ENCODE measurements at places on chromosomes 4 and X.

DNA sequence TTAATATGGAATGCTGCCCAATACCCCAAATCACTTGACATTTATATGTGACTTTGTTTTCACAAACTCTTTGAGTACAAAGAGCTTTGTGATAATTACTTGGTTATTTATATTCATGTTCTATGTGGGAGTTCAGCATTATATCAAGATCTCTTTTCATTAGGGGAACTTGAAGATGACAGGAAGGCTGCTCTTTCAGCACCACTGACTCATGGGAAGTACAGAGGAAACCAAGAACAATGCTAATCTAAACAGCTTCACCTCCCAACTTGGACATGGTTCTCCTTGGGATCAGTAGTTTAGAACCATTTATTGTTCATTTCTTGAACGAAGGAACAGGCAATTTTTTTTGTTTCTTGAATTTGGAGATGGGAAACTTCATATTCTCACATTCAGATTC, 184.0 kb upstream of the AFF2 start:
- DNase-seq: no peak

DNA sequence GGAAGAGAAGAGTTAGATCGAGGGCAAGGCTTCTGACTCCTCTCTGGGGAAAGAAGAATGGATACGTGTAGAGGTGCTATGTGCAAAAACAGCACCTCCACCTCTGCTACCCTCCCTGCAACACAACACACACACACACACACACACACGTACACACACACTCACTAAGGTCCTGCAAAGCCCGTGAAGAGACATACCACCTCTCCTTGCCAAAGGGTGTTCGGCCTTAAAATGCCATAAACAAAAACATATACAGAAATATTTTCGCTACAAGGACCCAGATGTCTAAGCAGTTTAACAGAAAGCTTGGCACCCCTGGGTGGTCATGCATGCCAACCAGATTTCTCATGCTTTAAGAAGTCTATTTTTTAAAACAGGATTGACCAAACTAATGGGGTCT, 1.5 kb downstream of the TIFA start:
- DNase-seq: no peak

- no peak for DNase-seq
Measured at GRCh38 chr4:5809216-5809776, 83.6 kb downstream of the CRMP1 start.

DNA sequence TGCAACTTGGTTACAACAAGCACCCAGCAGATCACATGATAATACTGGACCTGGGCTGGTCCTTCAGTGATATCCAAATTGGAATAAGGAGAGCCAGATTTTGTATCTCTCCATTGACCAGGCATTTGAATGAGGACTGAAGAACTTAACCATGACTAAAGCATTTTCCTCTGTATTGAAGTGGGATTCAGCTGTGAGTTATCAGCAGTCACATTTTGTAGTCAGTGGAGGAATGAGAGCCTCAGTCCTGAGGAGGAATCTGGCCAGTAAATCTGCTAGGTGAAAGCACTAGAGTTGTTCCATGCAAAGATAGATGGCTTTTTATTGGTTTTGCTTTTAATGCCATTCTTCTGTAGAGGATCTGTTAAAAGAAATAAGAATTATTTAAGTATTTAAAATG, 1506.0 kb downstream of the PCDH7 start:
- no peak for DNase-seq

DNA sequence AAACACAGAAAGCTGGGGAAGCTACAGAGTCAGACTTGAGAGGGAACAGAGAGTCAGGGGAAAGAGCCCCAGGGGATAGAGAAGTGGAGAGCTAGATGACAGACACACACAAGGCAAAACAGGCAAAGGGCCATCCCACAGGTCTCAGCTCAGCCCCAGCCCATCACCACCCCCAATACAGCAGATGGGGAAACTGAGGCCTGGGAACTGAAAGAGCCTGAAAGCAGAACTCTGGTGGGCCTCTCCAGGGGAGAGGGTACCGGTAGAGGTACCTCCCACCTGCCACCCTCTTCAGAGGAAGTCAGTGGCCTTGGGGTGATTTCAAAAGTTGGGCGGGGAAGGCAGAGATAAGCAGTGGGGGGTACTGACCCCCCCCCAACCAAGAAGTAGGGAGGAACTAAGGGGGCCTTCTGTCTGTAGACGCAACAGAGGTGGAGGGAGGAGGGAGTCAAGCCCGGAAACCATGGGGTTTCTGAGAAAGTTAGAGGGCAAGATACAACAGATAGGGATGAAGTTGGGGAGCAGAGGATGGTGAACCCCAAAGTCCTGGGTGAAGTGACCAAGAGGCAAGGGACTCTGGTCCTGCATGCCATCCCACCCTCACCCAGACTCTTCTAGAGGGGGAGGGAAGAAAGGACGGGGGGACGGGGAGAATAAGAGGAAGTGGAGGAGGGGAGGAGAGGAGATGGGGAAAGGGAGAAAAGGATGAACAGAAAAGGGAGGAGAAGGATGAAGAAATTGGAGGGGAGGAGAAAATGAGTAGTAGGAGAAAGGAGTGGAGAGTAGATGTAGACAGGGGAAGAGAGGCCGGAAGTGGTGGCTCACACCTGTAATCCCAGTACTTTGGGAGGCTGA, 3.2 kb downstream of the GATA1 start:
- DNase-seq: peak; percentile 57

DNA sequence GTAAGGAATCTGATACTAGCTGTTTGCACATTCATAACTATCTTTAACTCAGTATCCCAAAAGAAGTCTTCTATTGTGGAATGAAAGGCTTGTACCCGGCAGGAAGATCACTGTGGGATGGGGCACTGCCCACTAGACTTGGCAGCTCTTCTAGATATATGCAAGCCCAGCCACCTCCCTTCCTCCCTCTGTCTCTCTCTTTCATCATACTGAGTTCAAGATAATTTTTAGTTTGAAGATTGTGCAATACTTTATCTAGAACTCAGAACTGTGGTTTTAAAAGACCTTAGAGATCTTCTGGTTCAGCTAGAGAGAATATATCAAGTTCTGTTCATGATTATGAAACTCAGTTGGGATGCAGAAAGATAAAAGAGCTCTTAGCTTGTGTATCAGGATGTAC, 22.5 kb upstream of the GPR34 start:
- peak; percentile 91 for DNase-seq

- DNase-seq: no peak
Measured at GRCh38 chrX:23764188-23764984, 18.6 kb upstream of the SAT1 start.

DNA sequence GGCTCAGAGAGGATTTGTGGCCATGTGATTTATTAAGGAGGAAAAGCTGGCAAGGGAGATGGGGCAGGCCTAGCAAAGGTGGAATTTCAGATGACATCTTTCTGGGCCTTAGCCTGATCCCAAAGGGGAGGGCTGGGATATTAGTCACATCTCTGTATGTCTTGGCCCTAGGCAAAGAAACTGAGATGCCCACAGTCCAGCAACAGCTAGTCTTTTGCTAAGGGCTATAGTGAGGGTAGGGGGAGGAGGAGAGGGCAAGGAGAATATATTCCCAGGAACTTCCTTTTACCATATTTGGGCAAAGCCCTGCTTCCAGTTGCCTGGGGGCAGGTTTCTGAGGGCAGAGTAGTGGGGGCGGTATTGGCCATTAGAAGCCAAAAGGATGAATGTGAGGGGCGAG, 209.8 kb upstream of the NR3C2 start:
- peak; percentile 31 for DNase-seq

DNA sequence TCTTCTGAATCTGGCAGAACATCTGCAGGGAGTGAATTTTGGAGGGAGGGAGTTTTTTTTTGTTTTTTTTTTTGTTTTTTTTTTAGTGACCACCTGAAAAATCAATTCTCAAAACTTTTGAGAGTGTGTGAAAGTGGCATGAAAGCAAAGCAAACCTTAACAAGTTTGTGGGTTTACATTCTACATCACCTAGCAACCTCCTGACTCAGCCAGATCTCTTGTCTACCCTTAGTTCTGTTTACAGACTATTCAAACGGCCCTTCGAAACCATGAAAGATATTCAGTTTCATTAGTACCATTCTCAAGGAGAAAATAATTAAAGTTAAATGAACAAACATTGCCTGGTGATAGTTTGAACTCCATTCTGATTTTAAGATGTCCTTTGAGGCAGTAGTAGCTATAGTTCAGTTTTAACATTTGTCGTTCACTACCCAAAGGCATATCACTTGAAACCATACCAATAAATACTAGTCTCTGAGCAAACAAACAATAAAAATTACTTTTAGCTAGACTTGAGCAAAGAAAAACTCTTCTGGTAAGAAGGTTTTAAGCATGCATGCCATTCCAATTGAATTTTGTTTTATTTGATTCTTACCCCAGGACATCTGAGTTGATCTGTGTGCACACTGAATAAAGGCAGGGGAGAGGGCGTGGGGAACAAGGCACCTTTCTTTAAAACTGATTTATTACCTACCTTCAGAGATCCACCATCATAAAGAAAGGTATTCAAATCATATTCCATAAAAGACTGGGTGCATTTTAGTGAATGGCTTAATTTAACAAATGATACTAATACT, 137.7 kb downstream of the ARX start:
- DNase-seq: no peak

- peak; percentile 64 for DNase-seq
Measured at GRCh38 chr4:153634738-153635353, 49.2 kb upstream of the TLR2 start.

DNA sequence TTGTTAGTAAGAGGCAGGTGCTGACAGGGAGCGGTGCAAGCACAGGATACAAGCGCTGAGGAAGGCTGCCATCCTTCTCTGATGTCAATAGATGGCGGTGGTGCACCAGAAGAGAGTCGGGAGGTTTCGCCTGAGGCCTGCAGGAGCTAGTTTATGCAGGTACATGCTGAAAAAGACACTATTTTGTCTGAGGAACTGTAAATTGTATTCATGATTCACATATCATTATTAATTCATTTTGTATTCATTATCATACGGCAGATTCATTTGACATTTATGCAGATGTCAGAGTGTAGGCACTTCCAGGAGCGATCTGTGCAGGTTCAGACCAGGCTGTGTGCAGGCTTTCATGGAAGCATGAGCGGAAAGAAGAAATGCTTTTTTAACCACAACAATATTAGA, 824.0 kb downstream of the STIM2 start:
- peak; percentile 69 for DNase-seq

GRCh38 chrX:46236411-46236810, 308.8 kb downstream of the ZNF674 start:
- DNase-seq: peak; percentile 3

- no peak for DNase-seq
Measured at GRCh38 chr4:3607690-3608552, 75.7 kb upstream of the LRPAP1 start.

- DNase-seq: no peak
Measured at GRCh38 chrX:23745786-23746185, 2.7 kb upstream of the ACOT9 start.

Measured in OCI-M1 (cell line).